ENCODE measurements at places on chromosomes 16 and 17.

DNA sequence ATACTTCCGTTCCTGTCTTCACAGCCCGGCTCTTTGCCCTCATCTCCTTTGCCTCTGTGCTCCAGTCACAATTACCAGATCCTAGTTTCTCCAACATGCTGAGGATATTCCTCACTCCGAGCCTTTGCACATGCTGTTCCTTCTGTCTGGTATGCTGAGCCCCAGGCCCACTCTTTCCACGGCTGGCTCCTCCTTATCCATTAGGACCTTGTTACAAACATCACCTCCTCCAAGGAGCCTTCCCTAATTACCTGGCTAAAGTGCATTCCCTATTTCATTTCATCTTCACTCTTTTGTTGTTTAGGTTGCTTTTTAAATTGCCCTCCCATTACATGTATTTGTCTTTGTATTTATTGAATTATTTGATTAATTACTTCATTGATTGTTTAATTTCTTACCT, 14.9 kb upstream of the ADGRG1 start:
- no peak for DNase-seq

GRCh38 chr16:30760577-30761426, 1.1 kb downstream of the CFAP119 start:
- no peak for DNase-seq

DNA sequence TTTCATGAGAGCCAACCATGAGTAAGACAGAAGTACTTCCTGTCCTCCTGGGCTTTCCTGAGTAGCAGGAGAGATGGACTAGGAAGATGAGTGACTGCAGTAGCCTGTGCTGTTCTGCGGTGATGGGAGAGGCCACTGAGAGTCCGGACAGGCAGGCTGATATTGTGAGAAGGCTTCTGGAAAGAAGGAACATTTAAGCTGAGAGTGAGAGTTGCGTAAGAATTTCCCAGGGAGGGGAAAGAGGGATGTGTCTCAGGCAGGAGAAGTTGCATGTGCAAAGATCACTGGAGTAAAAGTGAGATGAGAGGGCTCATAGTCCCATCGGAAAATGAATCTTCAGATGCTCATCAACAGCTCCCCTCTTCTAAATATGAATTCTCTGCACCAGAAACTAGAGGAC, 258.3 kb downstream of the RBFOX1 start:
- no peak for DNase-seq

GRCh38 chr17:18043491-18043890, 4.3 kb downstream of the GID4 start:
- no peak for DNase-seq

- DNase-seq: no peak
These were observed 187.8 kb downstream of the RAB11FIP4 start for GRCh38 chr17:31579265-31579664.

DNA sequence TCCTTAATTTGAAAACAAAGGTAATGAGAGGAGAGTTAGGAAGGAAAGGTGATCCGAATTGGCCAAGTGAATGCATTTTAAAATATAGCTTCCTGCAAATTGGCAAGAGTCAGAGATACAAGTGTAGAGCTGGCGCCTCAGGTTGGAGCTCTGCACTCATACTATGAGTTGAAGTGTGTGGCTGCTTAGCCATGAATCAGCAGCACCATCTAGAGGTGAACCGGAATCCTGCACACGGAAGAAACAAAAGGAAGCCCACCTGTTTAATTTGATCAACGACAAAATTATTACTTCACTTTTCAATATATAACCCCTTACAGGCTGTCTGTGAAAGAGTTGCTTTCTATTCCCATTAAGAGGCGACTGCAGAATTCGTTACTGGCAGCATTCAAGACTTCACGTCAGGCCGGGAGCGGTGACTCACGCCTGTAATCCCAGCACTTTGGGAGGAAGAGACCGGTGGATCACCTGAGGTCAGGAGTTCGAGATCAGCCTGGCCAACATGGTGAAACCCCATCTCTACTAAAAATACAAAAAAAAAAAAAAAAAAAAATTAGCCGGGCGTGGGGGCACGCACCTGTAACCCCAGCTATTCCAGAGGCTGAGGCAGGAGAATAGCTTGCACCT, 1253.7 kb upstream of the CDH8 start:
- no peak for DNase-seq

GRCh38 chr17:68307443-68307842, 16.1 kb downstream of the ARSG start:
- no peak for DNase-seq

DNA sequence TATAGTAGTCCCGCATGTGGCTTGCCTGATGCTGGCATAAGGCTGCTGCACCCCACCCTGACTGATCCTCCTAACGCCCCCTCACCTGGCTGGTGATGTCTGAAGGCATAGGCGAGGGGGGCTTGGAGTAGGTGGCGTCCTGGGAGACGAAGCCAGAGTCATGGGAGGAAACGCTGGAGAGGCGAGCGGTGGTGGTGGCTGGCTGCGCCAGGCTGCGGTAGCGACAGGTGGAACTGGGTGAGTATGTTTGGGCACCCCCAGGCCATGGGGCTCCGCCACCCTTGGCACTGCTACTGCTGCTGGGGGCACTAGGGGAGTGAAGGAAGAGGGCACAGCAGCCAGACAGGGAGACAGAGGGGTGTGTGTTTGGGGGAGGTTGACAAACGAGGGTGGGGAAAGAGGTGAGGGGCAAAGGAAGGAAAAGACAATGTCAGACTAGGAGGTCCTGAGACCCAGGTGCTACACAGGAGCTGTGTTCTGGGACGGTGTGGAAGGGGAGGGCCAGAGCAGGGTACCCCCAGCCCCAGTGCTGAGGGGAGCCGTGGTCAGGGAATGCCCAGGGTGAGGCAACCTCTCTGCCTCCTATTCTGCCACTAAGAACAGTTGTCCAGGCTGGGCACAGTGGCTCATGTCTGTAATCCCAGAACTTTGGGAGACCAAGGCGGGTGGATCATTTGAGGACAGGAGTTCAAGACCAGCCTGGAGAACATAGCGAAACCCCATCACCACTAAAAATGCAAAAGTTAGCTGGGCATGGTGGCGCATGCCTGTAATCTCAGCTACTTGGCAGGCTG, 11.4 kb downstream of the MTSS2 start:
- no peak for DNase-seq
